ENCODE measurements at places on chromosomes 11 and 22.

- DNase-seq, result no peak
Observed at GRCh38 chr22:29831958-29832357, 6.1 kb downstream of the ASCC2 start.

- no peak for DNase-seq
Observed at GRCh38 chr11:22597062-22597461, 28.6 kb downstream of the FANCF start.

DNA sequence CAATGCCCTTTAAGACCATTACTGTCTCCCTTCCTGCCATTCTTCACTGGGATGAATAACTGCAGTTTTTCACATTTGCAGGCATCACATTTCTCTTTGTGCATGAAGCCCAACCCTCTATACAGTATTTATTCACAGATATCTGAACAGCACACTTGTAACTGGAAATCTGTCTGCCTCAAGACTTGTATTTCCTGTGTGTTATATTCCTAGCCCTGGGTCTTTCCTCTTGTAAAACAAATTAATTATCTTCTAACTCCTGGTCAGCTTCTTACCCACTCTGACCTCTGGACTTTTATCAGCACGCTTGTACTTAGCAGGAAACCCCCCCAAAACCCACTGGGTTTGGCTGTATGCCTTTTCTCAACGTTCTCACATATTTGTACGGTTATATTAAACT lies 2.0 kb downstream of the CSRP3 start:
- DNase-seq, result no peak

- DNase-seq, result no peak
Observed at GRCh38 chr11:13479688-13480087, 16.1 kb downstream of the PTH start.

- peak; percentile 91 for DNase-seq
Observed at GRCh38 chr22:39013942-39014722, at the start of gene APOBEC3C. Gene APOBEC3C, plus strand, starts transcription at chr22:39014257. Its CDS starts 106 bp downstream, at chr22:39014363.

- no peak for DNase-seq
Observed at GRCh38 chr11:107830915-107831540, 27.6 kb downstream of the SLC35F2 start.

GRCh38 chr11:100776212-100776896 lies 89.3 kb downstream of the ARHGAP42 start:
- no peak for DNase-seq

GRCh38 chr11:120589376-120589775 lies 77.8 kb downstream of the GRIK4 start:
- DNase-seq, result no peak

DNA sequence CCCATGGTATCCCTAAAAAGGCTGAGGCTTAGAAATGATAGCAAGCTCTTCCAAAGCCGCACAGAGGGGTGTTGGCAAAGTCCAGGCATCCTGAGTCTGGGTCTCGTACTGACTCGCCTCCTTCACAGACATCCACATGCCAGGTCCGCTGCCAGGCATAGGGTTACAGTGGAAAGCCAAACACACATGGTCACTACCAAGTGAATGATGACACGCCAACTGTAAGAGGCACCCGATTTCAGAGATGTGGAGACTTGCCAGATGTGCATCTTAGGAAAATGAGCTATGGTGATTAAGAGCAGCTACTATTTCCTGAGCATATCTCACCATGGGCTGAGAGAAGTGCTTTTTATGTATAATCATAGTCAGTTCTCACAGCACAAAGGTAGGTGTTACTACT lies 314.9 kb downstream of the MIAT start:
- no peak for DNase-seq

DNA sequence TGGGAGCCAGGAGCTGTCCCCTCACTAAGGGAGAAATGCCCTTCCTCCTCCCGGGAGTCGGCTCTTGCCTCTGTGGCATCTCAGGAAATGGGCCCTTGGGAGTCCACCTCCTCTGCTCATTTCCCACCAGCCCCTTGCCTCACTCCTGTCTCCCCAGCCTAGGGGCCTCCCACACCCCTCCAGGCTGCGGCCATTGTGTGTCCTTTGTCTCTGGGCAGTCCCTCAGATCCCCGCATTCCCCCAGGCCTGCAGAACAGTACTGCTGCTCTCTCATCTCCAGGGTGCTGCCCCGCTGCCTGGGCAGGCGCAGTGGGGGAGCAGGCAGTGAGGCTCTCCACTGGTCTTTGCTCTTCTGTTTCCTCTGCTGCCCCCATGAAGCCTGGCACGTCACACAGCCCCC lies 25.0 kb downstream of the ADA2 start:
- no peak for DNase-seq

GRCh38 chr22:24134090-24134846 lies 47.0 kb upstream of the SUSD2 start:
- DNase-seq, result peak; percentile 90

- DNase-seq, result peak; percentile 59
Observed at GRCh38 chr11:8717876-8718753, 35.5 kb downstream of the RPL27A start.

GRCh38 chr11:925158-925495 lies 543 bp upstream of the AP2A2 start:
- no peak for DNase-seq

DNA sequence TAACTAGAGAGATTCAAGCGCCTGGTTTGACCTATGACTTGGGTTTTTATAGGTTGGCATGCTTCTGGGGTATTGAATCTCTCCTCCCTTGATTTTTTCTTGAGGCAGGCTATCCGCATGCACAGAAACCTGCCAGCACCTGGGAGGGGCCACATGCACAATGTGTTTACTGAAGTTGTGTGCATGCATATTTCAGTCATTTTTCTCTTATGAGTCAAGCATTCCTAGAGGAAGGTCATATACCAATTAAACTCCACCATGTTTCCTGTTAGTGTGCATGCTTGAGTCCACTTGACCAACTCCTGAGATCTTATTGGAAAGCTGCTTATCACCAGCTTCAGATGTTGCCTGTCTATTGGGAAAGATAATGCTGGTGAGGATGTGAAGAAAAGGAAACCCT lies 1718.4 kb downstream of the LRRC4C start:
- DNase-seq, result no peak

- DNase-seq, result peak; percentile 72
Observed at GRCh38 chr22:25334162-25334490, 114.7 kb downstream of the CRYBB2 start.

GRCh38 chr11:125162743-125163142 lies 1.8 kb upstream of the PKNOX2 start:
- no peak for DNase-seq

DNA sequence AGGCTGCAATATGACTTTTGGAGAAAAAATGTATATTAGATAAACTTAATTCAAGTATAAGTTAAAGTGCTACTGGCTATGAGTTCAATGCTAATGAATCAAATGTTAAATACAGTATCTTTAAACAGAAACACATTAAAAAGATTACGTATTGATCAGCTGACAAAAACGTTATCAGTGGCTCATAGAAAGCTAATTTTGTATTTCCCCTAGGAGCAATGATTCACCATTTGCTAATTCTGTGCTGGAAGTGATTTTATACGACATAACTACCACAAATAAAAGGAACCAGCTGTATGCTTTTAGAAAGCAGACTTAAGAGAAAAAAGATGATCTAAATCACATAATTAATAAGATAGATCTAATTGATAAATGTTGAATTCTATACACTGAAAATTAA lies 43.6 kb downstream of the MRE11 start:
- no peak for DNase-seq

DNA sequence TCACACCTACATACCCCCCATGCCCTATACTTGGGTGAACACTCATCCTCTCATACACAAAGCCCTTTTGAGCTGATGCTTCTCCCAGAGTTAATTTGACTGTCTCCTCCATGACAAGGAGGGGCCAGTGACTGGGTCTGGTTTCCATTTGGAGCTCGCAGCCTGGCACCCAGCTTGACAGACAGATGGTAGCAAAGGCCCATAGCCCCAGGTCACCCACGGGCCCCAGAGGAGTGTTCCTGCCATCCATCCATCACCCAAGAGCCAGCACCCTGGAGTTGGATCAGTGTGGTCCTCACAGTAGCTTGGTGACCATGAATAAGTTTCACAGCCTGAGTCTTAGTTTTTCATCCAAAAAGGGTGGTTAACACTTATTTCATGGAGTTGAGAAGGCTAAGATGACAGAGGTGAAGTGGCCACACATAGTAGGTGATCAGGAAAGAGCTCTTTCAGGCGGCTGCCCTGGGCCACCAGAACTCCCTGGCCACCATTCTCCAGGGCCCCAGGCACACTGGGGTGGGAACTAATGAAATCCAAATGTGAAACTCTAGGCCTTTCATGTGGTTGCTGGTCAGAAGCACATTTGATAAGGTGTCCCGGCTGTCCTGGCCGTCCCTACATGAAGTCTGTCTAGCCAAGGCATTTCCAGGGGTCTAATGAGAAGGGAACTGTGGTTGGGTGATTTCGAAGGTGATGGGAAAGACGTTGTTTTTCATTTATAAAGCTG lies 42.4 kb downstream of the LIF start:
- no peak for DNase-seq

GRCh38 chr11:47955061-47955755 lies 25.2 kb upstream of the PTPRJ start:
- DNase-seq, result no peak

- no peak for DNase-seq
Observed at GRCh38 chr11:13663631-13664071, 4.8 kb upstream of the FAR1 start.

DNA sequence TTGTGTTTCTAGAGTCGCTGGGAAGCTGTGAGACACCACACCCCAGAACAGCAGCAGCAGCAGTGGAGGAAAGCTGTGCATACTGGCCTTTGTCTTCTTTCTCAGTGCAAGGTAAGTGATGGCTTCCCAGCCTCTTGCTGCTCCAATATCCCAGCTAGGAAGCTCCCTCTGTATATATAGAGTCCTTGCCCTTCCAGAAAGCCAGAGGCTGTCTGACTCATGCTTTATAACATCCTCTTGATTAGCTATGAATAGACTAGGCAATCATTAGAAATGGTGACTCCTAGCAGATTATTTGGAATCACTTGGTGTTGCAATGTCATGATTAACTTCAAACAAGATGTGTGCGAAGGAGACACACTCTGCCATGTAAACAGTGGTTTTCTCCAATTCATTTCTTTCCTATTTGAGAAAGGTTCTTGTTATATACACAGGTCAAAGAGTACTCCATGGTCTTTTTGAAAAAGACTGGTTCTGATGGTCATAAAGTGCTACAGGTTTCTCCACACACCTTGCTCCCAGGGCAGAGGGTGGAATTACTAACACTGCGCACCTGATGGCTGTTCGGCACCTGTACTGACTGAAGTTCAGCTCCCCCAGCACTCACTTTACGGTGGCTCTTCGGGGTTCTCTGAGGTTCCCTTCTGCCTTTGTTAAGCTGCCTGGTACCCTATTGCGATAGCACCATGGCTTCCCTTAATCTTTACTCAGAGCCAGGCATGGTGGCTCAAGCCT lies at the start of gene MMP1:
TSS of gene MMP1 (minus strand) at position 149 of the 735 bp plus-strand sequence. CDS start at position 81, 68 bp downstream.
- DNase-seq, result no peak

DNA sequence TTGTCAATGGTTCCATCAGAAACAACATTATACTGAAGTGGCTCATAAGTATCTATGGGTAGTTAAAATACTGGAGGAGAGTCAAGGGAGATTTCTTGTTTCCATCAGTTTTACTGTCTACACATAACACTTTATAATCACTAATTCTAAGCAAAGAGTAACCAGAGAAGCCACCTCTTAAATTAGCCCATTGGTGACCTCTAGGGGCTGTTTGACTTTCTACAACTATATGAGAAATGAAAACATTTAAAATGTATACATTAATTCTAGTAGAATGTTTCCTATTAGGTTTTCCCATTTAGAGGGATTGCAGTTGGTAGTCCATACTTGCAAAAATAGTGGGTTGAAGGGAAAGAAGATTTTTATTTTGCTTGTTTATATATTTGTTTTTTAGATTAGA lies 504.3 kb downstream of the FAM181B start:
- DNase-seq, result no peak

DNA sequence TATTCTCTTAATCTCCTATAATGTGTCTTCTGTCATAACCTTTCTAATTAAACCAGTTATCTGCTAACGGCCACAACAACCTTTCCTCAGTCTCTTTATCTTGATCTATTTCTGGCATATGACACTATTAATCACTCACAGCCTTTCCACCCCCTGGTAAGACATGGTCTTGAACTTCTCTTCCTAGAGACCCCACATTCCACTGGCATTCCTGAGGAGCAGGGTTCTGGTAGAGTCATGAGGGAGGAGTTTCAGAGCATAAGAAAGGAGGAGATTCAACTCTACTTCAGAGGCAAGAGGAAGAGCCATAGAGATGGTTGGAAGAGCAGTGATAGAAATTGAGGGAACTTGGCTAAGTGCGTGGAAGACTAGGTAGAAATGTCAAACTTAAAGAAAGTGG lies 325.6 kb downstream of the BLID start:
- no peak for DNase-seq

DNA sequence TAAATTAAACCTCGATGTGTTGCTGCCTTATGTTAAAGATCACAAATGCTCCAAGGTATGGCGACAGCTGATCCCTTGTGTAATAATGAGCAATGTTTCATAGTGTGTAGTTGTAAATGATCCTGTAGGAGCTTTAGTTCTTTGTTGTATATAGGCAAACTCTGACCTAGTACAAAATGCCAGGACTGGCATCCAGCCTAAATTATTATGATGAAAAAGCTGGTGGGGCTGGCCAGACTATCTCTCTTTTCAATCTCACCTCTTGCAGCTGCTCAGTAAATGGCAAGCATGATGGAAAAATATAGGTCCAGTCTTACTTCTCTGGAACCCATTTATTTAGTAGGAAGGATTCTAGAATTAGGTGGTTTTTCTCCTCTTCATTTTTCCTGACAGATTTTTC lies 345.1 kb upstream of the C11orf87 start:
- DNase-seq, result no peak

DNA sequence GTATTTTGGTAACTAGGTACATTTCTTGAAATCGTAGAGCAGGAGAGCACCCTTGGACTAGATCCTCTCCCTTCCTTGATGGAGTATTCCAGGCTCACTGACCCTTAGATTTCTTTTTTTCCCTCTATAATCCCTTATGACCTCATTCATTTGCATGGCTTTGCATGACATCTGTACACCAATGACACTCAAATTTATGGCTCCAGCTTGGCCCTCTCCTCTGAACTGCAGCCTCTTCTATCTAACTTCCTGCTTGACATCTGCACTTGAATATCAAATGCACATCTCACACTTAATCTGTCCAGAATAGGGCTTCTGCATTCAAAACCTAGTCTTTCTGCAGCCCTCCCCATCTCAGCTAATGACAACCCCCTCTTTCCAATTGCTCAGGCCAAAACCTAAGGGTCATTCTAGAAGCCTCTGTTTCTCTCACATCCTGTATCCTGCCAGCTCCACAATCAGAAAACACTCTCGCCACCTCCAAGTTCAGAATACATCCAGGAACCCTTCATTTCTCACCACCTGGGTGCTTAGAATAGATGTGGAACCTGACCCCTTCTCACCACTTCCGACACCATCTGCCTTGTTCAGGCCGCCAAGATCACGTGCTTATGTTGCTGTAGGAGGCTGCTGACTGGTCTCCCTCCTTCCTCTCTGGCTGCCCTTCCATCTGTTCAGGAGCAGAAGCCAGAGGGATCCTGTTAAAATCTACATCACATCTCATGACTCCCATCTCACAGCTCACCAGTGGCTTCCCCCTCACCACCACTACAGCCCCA lies 138.9 kb upstream of the MTNR1B start:
- DNase-seq, result no peak

DNA sequence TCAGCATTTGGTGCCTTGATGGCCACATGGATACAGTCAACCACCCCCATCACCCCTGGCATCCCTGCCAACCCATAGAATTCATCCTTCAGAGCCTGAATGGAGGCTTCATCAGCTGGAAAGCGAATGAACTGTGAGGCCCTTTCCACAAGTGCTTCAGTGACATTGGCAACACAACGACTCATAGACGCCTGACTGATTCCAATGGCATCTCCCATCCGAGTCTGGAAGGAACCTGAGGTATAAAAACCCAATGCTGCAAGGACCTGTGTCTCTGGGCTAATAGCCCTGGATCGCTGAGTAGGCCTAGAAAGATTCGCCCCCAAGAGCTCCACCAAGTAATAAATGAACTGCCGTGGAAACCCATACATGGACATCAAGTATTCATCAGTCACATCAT lies 1.3 kb downstream of the HARBI1 start:
- no peak for DNase-seq

All from suppressor macrophage (primary cell).